ENCODE measurements at places on chromosomes 7 and 10. TPM values are rescaled to one million over a fixed set of nuclear protein-coding genes. Genes with fewer than 3 reads are reported as not detected.

KIF5B gene
- total RNA-seq, result 85.4 TPM

PTPN12 gene
- 29.6 TPM for total RNA-seq

AKR1B15 gene
- not detected for total RNA-seq

CDC14C gene
- not detected for total RNA-seq

SH2D4B gene
- total RNA-seq, result not detected

NMT2 gene
- 28.2 TPM for total RNA-seq

TRPV6 gene
- not detected for total RNA-seq

NYAP1 gene
- 7.0 TPM for total RNA-seq

JCAD gene
- 35.2 TPM for total RNA-seq

EIF4EBP2 gene
- total RNA-seq, result 49.1 TPM

MACC1 gene
- 0.18 TPM for total RNA-seq

PTPN20 gene
- not detected for total RNA-seq

MBL2 gene
- not detected for total RNA-seq

TMEM273 gene
- not detected for total RNA-seq

CYP26C1 gene
- total RNA-seq, result 4.7 TPM

ADAM22 gene
- 0.54 TPM for total RNA-seq

Data from cardiac atrium fibroblast (primary cell).